Nephron progenitor cell (in vitro differentiated cells): ENCODE measurements at places on chromosomes 2 and 18.
A peak's percentile ranks its signal among the peaks of the same experiment; 100 is the strongest.

DNA sequence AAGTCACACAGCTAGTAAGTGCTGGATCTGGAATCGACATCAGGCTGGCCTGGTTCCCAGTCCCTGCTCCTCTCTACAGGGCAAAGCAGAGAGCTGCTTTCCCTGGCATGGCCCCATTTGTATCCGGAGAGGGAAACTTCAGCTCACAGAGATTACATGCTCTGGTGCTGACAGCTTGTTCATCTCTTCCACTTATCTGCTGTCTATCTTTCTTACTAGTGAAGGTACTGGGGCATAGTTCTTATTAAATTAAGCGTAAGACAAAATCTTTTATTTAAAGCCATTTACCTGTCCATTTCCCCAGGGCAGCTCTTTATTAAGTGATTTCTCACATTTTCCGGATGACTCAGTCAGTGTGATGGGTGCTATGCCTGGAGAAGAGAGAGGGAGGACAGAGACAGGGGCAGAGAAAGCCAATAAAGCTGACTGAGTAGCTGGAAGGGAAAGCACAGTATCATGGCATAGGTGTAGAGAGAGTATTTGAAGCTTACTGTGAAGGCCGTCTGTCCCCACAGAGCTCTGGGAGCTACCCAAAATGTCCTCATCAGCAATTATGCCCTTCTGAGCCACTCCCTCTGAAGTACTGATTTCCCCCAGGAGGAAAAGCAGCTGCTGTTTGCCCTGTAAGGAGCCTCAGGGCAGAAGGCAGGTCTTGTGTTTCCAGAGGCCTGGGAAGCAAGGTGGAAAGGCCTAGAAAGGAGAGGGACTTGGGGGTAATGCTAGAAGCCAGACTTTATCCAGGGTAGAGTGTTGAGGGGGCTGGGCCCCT lies 44.1 kb upstream of the EPAS1 start:
- DNase-seq: no peak
- H3K27ac ChIP-seq: peak overlapping the region; percentile 73
- no peak overlapping the region for H3K4me3 ChIP-seq
- H3K36me3 ChIP-seq: no peaks in the 10 kb centered on the region

DNA sequence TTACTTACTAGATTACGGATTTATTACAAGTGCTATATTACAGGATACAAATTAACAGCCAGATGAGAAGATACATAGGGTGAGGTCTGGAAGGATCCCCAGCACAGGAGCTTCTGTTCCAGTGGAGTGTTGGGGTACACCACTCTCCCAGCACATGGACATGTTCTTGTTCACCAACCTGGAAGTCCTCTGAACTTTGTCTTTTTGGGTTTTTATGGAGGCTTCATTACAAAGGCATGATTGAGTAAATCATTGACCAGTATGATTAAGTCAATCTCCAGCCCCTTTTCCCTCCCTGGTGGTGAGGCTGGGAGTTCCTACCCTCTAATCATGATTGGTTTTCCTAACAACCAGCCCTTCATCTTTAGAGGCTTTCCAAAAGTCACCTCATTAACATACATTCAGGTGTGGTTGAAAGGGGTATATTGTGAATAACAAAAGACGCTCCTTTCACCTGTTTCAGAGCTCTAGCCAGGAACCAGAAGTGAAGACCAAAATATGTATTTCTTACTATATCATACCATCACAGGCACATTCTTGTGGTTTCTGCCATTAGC lies 38.3 kb downstream of the APLF start:
- no peaks in the 10 kb centered on the region for H3K27me3 ChIP-seq
- H3K4me1 ChIP-seq: no peaks in the 10 kb centered on the region
- no peak for DNase-seq
- no peak overlapping the region for H3K4me3 ChIP-seq

- peaks cover 3% of the 10 kb centered on the region for H3K27me3 ChIP-seq
- H3K4me3 ChIP-seq: no peak overlapping the region
- no peak for DNase-seq
- no peaks in the 10 kb centered on the region for H3K36me3 ChIP-seq
Measured at GRCh38 chr18:44569391-44570055, 111.2 kb upstream of the SETBP1 start.

DNA sequence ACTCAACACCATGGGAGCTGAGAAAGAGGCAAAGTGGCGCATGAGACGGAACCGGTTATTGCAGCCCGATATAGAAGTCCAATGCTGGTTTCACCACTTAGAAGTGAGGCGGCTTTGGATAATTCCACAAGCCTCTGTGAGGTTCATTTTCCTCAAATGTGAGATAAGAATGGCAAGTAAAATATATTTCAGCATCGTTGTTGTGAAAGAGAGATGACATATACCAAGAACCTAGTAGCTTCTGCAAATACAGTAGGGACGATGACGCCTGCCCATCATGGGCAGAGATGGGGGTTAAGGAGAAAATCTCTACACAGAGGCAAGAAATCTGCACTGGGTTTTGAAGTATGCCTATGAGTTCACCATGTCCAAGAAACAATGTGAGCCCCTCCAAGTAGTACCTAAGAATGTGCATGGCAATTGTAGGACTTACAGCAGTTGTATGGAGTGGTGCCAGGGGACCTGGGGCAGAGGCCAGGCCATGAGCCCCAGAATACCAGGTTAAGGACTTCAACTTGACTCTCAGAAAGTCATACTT lies 352.0 kb downstream of the RNF144A start:
- peaks cover 3% of the 10 kb centered on the region for H3K27me3 ChIP-seq
- H3K27ac ChIP-seq: no peak overlapping the region
- no peaks in the 10 kb centered on the region for H3K36me3 ChIP-seq
- no peak overlapping the region for H3K4me3 ChIP-seq
- peaks cover 51% of the 10 kb centered on the region for H3K4me1 ChIP-seq

DNA sequence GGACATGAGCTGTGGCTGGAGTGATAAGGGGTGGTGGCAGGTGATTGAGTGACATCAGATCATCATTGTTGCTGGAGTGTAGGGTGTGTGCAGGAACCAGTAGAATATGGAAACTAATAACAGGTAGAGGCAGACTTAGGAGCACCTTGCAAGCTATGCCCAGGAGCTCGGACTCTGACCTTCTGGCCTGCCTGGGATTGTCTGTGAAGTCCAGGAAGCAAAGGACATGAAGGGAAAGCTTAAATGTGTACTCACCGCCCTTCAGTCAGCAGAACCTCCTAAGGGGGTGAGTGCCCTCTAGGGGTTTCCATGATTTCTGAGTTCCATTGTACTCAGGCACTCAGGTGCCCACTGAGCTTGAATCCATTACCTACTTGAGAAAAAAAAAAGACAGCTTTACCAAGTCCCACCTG lies 104.2 kb downstream of the CRIM1 start:
- H3K27me3 ChIP-seq: no peaks in the 10 kb centered on the region
- no peaks in the 10 kb centered on the region for H3K36me3 ChIP-seq
- H3K4me1 ChIP-seq: peaks cover 6% of the 10 kb centered on the region
- no peak overlapping the region for H3K4me3 ChIP-seq
- H3K27ac ChIP-seq: no peak overlapping the region

DNA sequence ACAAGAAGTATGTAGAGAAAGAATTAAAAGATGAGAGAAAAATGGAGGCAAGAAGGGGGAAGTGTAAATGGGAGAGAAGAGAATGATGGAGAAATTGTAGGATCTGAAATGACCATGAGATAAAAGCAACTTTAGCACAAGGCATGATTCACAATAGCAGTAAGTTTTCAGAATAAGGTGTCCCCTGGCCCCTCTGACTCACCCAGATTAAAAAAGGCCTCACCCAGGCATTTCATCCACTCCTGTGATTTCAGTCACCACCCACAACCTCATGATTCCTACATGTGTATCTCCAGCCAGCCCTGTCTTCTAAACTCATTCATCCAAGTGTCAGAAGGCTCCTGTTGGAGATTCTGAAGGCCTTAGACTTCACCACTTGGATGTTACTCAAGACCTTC lies 56.6 kb downstream of the SP100 start:
- no peaks in the 10 kb centered on the region for H3K27me3 ChIP-seq
- no peak overlapping the region for H3K27ac ChIP-seq
- no peaks in the 10 kb centered on the region for H3K36me3 ChIP-seq
- no peaks in the 10 kb centered on the region for H3K4me1 ChIP-seq
- DNase-seq: no peak
- H3K4me3 ChIP-seq: no peak overlapping the region

DNA sequence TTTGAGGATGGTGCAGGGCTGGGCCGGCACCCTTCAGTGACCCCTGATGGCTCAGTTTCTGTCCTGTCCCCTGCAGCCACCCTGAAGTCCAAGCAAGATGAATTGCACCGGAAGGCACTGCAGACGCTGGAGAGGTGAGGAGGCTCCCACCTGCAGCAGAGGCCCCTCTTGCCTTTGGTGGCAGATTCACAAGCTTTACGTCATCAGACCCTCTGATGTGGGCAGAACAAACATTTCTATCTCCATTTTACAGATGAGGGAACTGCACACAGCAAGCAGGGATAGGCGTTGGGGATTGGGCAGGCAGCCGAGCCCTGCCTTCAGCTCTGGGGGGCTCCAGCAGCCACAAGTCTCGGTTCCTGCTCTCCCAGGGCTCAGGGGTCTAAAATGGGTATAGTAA lies 107.7 kb upstream of the MCFD2 start:
- no peak overlapping the region for H3K4me3 ChIP-seq
- no peak for DNase-seq
- no peak overlapping the region for H3K27ac ChIP-seq
- no peaks in the 10 kb centered on the region for H3K36me3 ChIP-seq
- H3K27me3 ChIP-seq: no peaks in the 10 kb centered on the region

DNA sequence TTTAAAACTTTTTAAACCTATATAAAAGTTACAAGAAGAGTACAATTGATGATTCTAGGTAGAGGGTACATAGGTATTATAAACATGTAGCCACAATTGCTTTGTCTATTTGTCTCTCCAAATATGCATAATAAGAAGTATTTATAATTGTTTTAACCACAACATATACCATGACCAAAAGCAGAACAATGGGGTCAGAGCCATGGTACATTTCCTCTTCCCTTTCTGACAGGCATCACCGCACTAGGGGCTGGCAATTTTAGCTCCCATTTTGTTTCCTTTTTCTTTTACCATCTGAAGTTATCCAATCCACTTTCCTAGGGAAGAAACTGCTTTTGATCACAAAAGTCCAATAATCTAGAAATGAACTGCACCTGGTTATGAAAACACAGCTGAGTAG lies 49.3 kb downstream of the TMX3 start:
- no peaks in the 10 kb centered on the region for H3K4me1 ChIP-seq
- H3K36me3 ChIP-seq: no peaks in the 10 kb centered on the region
- H3K4me3 ChIP-seq: no peak overlapping the region
- DNase-seq: no peak

- H3K36me3 ChIP-seq: peaks cover 76% of the 10 kb centered on the region
Measured at GRCh38 chr18:36028859-36029258, 38.5 kb downstream of the RPRD1A start.

DNA sequence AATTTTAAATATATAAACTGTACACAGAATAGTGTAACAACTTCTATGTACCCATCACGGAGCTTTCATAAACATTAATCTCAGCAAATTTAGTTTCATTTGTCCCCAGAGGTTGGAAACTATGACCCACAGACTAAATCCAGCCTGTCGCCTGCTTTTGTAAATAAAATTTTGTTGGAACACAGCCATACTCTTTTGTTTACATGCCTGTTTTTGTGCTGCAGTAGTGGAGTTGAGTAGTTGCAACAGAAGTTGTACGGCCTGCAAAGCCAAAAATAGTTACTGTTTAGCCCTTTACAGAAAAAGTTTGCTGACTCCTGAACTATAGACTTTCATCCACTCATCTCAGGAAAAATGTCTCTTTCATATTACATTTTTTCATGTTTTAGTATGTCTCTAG lies 39.8 kb downstream of the RBM45 start:
- H3K4me1 ChIP-seq: no peaks in the 10 kb centered on the region
- no peak for DNase-seq
- no peak overlapping the region for H3K27ac ChIP-seq
- peaks cover 5% of the 10 kb centered on the region for H3K36me3 ChIP-seq
- H3K27me3 ChIP-seq: peaks cover 3% of the 10 kb centered on the region
- no peak overlapping the region for H3K4me3 ChIP-seq

GRCh38 chr18:79856119-79857007 lies 58.6 kb downstream of the KCNG2 start:
- no peak for DNase-seq
- H3K27ac ChIP-seq: no peak overlapping the region
- no peak overlapping the region for H3K4me3 ChIP-seq
- H3K4me1 ChIP-seq: peaks cover 25% of the 10 kb centered on the region

DNA sequence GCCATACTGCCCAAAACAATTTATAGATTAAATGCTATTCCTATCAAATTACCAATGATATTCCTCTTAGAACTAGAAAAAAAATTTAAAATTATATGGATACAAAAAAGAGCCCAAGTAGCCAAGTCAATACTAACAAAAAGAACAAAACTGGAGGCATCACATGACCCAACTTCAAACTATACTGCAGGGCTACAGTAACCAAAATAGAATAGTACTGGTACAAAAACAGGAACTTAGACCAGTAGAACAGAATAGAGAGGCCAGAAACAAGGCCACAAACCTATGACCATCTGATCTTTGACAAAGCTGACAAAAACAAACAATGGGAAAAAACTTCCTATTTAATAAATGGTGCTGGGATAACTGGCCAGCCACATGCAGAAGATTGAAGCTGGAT lies 86.1 kb upstream of the KYNU start:
- H3K4me3 ChIP-seq: no peak overlapping the region
- DNase-seq: no peak
- H3K27me3 ChIP-seq: no peaks in the 10 kb centered on the region
- no peaks in the 10 kb centered on the region for H3K4me1 ChIP-seq
- H3K27ac ChIP-seq: no peak overlapping the region

DNA sequence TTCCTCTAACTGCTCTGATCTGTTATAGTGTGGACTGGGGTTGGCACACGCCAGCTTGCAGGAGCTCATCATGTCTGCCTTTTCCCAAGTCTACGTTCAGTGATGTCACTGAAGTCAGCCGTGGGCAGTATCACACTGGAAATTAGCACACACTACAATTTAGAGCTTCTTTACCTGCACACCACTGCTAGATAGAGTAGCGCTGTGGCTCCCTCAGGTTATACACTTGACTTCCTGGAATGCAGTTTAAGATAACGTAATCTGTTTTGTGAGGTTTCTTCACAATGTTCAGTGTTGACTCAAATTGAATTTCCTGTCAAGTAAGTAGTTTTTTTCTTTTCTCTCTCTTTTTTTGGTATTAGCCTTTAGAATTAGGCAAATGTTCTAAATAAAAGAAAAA lies 487.2 kb downstream of the DCDC2C start:
- H3K27me3 ChIP-seq: no peaks in the 10 kb centered on the region
- DNase-seq: no peak
- no peak overlapping the region for H3K27ac ChIP-seq
- no peak overlapping the region for H3K4me3 ChIP-seq

DNA sequence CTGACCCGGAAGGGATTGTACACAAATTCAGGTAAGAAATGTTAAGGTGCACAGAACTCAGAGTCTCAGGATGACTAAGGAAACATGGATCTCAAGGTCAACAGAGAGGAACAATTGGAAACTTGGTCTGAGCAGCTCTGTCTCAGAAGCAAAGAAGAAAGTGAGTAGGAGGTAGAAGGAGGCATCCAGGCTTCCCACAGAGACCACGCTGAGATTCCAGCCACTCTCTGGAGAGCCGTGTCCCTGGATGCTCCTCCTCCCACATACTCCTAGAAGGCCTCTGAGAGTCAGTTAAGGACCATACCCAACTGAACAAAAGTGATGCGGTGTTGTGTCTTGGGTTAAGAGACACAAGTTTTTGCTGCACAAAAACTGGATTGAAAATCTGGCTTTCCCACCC lies 8.6 kb upstream of the PLB1 start:
- DNase-seq: no peak
- no peak overlapping the region for H3K4me3 ChIP-seq
- no peaks in the 10 kb centered on the region for H3K36me3 ChIP-seq
- peaks cover 12% of the 10 kb centered on the region for H3K27me3 ChIP-seq
- H3K27ac ChIP-seq: no peak overlapping the region
